ENCODE measurements at places on chromosomes 5 and 9.

DNA sequence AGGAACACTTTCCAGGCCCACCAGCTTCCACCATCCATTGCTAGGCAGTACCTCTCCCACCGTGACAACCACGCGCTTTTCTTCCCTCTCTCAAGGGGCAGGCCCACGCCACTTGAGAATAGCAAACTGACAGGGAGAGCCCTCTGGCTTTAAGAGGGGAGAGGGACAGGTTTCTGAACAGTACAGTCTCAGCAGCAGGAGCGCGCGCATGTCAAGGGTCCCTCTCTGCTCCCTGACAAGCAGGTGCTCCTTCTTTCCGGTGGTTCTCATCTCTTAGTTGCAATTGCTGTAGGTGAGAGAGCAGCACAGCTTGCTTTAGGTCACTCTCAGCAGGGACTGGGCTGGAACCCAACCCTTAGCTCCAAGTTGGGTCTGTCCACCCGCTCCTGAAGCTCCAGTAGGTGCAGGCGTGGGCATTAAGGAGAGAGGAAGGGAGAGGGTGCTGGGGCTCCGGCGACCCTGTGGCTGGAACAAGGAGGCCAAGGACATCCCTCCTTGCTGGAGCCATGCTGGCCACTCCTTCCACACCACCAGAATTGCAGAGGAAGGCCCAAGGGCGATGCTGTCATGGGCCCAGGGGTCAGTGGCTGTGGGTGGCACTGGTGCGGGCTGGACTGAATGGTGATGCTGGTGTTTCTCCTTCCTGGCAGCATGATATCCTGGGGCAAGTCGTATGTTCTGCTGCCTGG lies 9.0 kb upstream of the PHF2 start:
- no peak for DNase-seq

- DNase-seq = peak; percentile 28
Measured at GRCh38 chr5:143386725-143387124, 16.8 kb downstream of the NR3C1 start.

GRCh38 chr5:61168951-61169350 lies 6.7 kb upstream of the SMIM15 start:
- no peak for DNase-seq

DNA sequence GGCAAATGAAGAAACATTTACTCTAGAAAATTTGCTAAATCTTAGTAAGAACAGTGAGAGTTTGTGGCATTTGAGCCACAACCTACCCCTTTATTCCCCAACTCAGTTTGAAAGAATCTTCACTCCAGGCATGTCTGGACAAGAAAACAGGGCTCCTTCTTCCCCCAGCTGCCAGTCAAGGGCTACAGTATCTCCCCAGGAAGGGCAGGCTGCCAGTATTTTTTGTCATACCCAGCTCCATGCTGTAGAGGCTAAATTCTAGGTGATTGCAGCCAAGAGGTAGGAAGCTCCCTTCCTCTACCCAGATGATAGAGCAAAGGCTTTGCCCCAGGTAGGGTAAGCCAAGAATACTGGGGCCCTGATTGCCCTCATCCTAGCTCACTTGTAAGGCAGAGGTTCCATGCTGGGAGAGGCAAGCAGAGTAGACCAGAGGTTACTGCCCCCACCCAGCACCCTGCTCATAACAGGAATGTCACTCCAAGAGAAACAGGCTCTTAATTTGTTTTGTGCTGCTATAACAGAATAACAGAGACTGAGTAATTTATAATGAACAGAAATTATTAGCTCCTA lies 20.0 kb upstream of the GRPEL2 start:
- no peak for DNase-seq

- DNase-seq = no peak
Measured at GRCh38 chr9:34332076-34332964, 3.0 kb downstream of the NUDT2 start.

DNA sequence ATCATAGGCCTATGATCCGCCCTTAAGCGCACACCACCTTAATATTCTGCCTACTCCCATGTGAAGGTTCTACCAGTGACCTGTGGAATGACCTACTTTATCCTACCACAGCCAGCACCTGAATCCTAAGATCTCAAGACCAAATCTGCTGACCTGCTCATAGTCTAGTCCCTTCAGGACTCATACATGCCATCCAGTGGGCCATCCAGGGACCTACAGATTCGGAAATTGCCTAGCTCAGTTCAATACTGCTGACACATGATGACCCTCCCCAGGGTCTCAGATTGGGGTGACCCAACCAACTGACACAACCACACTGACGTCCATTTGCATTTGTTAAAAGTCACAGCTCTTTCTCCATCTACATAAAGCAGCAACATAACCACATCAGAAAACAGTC lies 443.8 kb upstream of the ST8SIA4 start:
- DNase-seq = no peak

GRCh38 chr9:132446887-132447286 lies 36.9 kb downstream of the CFAP77 start:
- no peak for DNase-seq

DNA sequence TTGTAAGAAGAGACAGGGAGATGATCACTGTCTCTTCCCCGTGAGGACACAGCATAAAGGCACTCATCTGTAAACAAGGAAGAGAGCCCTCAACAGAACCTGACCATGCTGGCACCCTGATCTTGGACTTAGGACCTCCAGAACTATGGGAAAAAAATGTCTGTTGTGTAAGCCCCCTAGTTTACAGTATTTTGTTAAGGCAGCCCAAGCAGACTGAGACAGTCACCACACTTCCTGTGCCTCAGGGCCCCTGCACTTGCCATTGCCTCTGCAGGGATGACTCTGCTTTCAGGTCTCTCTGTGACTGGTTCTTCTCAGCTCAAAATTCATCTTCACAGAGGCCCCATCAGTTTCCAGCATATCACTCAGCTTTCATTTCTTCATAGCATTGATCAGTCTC lies 372.1 kb downstream of the TLE1 start:
- no peak for DNase-seq

DNA sequence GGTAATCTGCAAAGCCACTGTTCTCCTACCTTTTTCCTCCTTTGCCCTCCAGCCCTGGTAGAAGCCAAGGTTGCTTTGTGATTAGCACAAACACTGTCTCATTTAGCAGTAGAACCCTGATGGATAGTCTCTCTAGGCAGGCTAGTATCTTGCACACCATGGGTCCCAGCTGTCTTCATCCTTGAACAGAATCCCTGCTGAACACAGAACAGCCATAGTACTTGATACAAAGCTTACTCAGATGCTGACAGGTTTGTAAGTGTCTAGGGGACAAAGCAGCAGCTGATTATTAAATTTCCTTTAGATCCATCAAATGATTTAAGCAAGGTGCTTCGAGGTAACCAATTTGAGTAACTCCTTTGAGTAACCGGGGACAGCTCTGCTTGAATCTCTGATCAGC lies 163.7 kb upstream of the PPP1R2B start:
- no peak for DNase-seq

GRCh38 chr5:10227379-10227778 lies 22.3 kb downstream of the ATPSCKMT start:
- DNase-seq = no peak

GRCh38 chr5:169083394-169084018 lies 217.4 kb downstream of the SLIT3 start:
- DNase-seq = no peak

DNA sequence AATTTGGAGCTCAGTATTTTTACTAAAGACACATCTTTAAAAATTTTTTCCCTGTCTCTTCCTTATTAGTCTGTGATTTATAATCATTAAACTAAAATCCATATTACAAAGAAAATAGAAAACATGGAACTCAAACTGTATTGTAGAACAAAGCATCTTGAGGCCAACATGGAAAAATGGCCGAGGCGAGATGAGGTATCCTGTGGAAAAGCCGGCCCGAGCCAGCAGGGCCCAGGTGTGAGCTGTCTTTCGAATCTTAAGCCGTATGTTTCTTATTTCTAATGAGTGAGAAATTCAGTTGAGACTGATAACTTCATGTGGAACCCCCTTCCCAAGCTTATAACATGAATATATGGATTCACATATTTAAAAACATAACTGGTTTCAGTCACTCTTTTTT lies 170.4 kb upstream of the OTULINL start:
- no peak for DNase-seq

DNA sequence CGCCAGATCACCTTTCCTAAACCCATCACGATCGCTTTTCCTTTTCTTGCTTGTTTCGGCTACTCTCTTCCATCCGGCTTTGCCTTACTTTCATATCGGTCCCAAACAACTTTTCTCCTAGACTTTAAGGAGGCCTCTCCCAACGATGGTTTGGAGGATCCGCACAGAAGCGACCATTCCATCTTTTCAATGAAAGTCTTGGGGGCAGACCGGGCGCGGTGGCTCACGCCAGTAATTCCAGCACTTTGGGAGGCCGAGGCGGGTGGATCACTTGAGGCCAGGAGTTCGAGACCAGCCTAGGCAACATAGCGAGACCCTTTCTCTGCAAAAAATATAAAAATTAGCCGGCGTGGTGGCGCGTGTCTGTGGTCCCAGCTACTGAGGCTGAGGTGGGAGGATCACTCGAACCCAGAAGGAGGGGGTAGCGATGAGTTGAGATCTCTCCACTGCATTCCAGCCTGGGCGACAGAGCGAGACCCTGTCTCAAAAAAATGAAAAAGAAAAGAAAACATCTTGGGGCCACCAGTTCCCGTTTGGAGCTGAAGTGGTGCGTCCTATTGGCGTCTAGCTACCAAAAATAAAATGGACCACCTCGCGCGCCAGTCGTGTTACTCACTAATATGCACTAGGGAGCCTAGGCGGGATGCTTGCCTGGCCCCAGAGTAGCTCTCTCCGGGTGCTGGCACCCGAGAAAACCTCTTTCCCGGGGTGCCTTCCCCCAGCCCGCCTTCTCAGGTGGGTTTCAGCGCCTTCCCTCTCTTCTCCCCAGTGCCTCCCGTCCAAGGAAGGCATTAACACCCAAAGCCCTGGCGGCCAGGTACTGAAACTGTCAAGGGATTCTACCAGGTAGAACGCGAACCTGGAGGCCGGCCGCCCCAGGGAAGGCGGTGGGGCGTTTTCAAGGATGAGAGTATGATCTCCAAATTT lies 800 bp upstream of the AP3B1 start:
- peak; percentile 49 for DNase-seq

DNA sequence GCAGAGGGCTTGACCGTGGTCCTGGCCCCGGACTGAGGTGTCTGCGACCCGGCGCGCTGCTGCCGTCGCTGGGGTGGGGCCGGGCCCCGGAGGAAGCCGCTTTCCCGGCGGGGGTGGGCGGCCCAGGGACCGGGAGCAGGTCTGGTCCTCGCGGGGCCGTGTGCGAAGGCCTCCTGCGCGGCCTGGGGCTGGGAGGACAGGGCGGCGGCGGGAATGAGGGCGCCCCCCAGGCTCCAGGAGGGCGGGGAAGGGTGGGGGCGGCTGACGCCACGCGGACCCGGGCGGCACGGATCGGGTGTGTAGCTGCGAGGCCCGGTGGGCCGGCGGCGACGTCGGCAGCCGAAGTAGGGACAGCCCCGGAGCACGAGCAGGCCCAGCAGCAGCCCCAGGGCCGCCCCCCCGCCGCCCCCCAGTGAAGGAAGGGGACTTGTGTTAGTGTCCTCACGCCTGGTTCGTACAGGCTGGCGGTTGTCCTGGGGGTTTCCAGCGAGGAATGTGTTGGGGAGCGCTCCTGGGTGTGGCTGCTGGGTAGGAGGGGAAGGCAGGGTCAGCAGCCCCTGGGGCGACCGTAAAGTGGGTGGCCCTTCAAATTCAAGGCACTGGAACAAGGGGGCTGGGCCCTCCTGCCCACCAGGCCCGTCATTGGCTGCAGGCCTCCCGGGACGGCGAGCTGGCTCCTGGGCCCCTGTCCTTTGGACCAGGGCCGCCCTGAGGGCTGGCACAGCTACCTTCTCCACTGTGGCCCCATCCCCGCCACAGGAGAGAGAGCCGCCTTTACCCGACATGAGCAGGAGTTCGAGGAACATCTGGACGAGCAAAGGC lies 597 bp upstream of the TMEM250 start:
- no peak for DNase-seq

GRCh38 chr5:21452449-21452848 lies 1400.7 kb downstream of the CDH12 start:
- no peak for DNase-seq

DNA sequence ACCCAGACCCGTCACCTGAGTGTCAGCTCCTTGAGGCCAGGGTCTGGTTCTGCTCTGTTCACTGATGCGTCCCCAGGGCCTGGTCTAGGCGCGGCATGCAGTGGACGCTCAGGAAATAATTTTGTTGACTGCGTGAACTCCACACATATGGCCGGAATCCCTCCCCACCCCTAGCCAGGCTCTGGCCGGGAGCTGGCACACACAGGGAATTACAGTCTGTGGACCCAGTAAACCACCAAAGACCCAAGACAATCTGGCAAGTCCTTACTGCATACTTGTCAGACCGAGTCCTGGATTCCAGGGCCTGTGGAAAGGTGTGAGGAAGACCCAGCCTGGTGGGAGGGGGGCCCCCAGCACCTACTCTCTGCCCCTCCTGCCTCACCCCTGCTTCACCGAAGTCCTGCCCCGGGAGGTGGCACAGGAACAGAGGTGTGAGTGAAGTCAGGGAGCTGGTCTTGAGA lies 113.0 kb upstream of the IER5L start:
- DNase-seq = no peak

GRCh38 chr5:85813146-85813545 lies 804.6 kb upstream of the COX7C start:
- DNase-seq = no peak

GRCh38 chr9:8278048-8278447 lies 478.5 kb upstream of the DMAC1 start:
- DNase-seq = no peak

DNA sequence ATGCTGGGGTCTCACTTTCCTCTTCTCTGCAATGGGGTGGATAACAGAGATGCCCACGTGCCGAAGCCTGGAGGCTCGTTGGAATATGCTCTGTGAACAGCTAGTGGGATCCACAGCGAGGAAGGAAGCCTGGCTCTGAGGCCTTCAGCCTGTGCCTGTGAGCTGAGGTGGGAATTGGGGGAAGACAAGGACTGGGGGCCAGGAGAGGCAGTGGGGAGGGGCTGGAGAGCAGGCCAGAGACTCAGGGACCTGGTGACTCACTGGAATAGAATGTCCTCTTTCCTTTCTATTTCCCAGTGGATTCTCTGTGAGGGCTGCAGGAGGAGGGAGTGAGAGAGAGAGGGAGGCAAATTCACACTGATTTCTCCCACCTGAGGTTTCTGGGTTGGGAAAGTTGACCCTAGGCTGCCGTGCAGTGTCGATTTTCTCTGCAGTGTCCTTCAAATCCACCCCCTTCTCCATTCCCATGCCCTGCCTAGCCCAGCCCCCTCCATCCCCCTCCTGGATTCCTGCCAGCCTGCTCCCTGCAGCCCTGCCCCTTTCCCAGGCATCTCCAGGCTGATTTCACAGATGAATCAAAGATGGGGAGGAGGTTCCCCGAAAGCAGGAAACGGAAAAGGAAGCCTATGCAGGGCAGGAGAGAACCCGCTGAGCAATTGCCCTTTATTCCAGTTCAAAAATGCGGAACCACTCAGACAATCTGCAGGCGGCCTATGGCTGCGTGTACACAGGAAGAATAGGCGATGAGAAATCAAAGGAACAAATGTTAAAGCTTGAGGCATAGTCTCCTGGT lies 1.4 kb upstream of the SPAAR start:
- DNase-seq = no peak

- no peak for DNase-seq
Measured at GRCh38 chr5:61076626-61077025, 85.6 kb downstream of the SMIM15 start.

GRCh38 chr5:62886603-62887315 lies 308.1 kb downstream of the LRRC70 start:
- DNase-seq = no peak
